ENCODE measurements at places on chromosomes 11 and 22.

DNA sequence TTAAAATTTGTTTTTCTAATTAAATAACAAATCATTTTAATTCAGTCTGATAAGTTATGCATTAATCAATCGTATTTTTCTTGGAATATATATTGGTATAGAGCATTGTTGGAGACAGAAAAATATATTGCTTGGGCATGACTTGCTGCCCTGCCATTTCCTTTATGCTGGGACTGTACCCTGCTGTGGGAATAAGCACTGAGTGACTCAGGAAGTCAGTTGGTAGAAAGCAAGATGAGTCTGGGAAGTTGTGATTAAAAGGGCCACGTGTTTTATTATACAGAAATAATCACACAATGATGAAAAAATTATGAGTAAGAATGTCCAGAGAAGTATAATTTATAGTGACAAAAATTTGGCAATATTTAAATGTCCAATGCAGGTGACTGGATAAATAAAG is 139.5 kb downstream of the KIF18A start:
- no peak for DNase-seq

GRCh38 chr11:8917157-8917825 is 6.3 kb downstream of the AKIP1 start:
- DNase-seq: no peak

DNA sequence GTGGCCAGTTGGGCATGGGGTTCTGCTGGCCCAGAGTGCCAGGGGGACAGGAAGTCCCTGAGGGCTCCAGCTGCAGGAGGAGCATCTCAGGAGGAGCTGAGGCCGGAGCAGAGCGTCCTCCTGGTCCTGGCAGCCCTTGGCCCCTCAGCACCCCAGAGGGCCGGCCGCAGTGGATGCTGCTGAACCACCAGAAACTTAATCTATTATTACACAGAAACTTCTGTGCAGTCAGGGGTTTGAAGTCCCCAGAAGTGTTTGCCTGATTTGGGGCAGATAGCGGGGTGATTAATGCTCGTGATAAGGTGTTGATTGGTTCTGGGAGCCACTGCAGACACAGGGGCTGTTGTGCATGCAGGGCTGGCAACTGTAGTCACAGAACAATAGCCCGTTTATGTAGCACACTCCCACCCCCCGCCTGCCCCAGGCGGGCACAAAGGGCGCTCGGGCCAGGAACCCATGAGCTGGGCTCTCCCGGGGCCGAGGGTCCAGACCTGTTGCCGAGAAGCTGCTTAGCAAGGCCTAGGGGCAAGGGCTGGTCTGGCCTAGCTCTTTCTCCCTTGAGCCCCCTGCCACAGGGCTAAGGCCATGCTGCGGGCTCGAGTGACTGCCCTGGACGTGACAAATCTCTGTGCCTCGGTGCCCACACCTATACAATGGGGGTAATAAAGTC is 29.0 kb upstream of the KCNQ1OT1 start:
- no peak for DNase-seq

GRCh38 chr22:28670161-28670560 is 9.5 kb downstream of the TTC28 start:
- DNase-seq: no peak

DNA sequence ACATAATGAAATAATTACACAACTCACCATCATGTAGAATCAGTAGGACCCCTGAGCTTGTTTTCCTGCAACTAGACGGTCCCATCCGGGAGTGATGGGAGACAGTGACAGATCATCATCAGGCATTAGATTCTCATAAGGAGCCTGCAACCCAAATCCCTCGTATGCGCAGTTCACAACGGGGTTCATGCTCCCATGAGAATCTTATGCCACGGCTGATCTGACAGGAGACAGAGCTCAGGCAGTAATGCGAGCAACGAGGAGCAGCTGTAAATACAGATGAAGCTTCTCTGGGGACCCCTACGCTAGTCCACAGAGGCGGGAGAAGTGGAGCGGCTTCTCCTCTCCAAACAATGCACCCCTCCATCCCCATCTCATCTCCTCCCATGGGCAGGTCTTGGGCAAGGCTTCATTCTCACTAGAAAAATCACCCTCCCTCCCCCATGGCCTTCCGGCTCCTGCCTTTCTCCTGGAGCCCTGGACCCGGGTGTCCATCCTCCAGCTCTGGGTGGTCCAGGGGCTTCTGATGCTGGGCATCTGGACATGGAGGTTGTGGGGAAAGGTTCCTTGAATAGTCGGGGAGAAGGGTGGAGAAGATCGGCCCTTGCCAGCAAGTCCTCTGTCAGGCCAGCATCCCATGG is 16.2 kb upstream of the RAC2 start:
- DNase-seq: no peak

DNA sequence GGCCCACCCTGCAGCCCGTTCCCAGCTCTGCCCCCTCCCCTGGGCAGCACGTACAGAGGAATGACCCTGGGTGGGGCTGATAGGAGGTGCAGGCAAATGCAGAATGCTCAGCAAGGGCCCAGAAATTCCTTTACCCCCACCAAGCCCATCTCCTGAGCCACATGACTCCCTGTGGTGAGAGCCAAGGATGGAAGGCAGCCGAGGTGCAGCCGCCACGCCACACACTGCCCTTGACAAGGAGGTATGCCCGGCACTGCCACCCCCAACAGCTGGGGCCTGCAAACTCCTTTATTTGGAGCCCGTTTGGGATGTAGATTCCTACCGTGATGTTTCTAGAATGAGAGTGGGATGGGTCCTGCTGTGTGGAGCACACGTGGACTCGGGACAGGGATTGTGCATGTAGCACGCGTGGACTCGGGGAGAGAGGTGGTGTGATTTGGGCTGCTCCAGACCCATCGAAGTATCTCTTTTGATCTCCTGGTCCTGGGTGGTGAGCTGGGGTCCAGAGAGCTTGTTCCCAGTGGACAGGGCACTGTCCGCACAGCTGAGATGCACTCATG is 12.9 kb downstream of the GTSE1 start:
- DNase-seq: no peak

- DNase-seq: no peak
Observed at GRCh38 chr22:28507896-28508295, 171.7 kb downstream of the TTC28 start.

Measured in HL-60 (cell line).